NCI-H1436 treated with DMSO at 0.1 percent for 48 hours (cell line): ENCODE measurements at places on chromosomes 2 and 18.

DNA sequence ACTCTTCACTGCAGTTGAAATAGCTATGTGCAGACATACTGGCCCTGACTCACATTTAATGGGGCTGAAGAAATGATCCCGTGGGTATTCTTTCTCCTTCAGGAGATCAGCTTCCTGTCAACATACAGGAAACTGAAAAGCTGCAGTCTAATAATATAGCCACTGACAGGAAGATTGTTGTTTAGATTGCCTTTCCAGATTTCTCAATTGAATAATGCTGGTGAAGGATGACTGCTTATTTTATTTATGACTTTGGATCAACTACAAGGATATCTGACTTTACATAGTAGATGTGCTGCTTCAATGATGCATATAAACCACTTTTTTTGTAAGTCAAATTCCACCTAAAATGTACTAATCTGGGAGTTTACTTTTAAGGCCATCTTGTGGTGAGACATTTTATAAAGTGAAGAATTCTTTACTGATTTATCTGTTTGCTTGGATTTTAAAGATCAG, 93.4 kb upstream of the MAP4K3 start:
- DNase-seq, result no peak

GRCh38 chr2:28277466-28277865, 115.2 kb upstream of the FOSL2 start:
- DNase-seq, result no peak

GRCh38 chr2:7857904-7858303, 824.0 kb upstream of the ID2 start:
- DNase-seq, result no peak

DNA sequence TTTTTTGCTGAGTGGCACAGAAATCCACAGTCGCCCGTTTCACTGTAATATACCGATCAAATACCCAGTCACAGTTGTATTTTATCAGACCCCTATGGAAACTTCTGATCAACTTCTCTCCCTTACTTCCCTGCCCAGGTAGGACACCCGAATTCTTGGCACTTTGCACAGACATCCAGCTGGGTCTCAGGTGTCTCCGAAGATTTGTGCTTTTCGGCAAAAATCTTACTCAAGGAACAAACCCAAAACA, 596 bp downstream of the MREG start:
- no peak for DNase-seq

- DNase-seq, result no peak
Measured at GRCh38 chr2:238569507-238570195, 142.9 kb downstream of the ASB1 start.

GRCh38 chr2:14577843-14578242, 54.7 kb upstream of the LRATD1 start:
- DNase-seq, result no peak

GRCh38 chr2:69491864-69492263, 54.6 kb upstream of the NFU1 start:
- DNase-seq, result no peak

DNA sequence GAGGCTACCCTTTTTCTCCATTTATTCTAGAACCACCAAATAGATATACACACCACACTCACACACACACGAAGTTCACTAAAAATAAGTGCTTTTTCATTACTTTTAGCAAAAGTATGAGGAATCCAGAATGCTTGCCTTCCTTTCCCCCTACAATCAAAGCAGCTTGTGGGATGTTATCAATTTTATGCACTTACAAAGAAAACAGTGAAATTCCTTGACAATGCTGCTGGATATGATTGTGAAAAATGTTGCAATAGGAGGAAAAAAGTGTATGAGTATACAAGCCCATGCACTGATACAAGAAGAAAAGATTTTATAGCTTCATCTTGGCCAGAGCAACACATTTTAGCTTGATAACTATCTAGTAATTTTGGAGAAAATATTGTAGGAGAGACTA, 269.2 kb downstream of the XIRP2 start:
- no peak for DNase-seq

GRCh38 chr2:62884086-62884485, 166.5 kb upstream of the OTX1 start:
- no peak for DNase-seq

- DNase-seq, result no peak
Measured at GRCh38 chr2:131105950-131106801, 1.0 kb downstream of the PLEKHB2 start.

DNA sequence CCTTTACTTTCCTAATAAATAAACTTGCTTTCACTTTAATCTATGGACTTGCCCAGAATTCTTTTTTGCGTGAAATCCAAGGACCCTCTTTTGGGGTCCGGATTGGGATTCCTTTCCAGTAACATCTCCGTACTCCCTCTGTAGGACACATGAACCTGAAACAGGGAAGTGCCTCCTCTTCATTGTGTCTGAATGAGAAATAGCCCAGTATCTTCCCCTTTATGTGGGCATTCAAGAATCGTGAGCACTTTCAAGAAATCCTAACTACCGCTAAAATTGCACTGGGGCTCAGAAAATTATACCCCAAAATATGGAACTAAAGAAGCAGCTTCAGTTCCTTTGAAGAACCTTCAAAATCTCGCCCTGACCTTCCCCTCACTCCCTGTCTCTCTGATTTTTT, 7.8 kb upstream of the POMC start:
- no peak for DNase-seq

DNA sequence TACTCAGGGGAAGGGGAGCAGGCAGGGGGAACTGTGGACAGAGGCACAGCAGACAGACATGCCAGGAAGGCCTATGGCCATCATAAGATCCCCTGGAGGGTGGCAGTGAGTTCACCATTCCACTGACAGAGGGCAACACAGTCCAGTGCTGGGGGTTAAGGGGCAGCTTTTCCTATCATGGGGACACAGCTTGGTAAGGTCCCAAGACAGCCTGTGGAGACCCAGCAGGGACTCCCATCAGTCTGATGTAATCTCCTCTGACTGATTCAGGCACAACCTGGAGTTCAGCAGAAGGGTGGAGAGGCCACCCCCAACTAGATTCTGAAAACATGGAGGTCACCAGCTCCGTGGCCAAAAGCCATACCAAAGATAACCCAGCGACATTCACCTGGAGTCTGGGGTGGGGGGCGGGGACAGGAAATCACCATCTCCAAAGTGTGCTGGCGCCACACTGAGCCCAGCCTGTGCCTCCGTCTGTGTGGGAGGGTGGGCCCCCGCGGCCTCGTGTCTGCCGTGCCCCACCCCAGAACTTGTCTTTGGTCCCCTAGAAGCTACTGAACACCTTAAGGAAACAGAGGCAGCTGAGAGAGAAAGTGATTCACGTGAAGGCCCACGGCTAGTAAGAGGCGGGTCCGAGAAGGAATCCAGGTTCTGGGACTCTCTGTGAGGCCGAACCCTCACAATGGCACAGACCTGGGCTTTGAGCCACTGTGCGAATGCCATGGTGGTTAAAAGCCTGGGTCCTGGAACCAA, 28.6 kb downstream of the DNMT3A start:
- DNase-seq, result no peak

- peak; percentile 48 for DNase-seq
Measured at GRCh38 chr2:127829845-127830246, 18.9 kb upstream of the WDR33 start.

GRCh38 chr2:84942964-84943421, 28.0 kb upstream of the KCMF1 start:
- DNase-seq, result no peak

DNA sequence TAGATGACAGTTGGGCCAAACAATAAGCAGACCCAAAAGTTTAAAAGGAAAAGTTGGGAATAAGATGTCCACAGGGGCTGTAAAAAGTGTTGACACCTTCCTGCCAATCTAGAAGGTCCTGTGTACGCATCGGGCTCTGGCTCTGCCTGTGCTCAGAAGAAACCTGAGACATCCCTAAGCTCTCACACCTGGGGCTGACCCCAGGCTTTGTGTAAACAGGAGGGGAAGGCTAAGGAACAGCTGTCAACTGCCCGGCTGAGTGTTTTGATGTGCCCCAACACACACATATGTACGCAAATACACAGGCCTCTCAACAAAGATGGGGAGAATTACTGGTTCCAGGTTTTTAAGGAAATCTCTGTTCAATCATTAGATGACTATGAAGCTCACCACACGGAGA, 59.5 kb downstream of the TMEM131 start:
- DNase-seq, result no peak

GRCh38 chr2:234446404-234447076, 50.3 kb downstream of the ARL4C start:
- DNase-seq, result no peak

DNA sequence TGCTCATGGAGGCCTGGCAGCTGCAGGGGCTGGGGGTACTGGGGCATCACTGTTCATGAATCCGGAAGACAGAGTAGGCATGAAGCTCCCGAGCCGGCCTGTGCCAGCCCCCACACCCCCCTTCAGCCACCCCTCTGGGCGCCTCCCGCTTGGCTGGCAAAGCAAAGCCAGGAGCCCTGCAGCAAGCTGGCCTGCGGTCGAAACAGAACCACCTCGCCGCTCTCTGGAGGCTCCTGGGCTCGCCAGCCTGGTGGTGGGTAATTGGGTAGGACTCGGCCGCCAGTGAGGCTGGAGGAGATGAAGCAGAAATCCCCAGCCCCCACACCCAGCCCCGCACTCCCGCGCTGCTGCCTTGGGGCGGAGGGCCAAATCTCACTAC, 70.9 kb upstream of the GPC1 start:
- DNase-seq, result no peak

DNA sequence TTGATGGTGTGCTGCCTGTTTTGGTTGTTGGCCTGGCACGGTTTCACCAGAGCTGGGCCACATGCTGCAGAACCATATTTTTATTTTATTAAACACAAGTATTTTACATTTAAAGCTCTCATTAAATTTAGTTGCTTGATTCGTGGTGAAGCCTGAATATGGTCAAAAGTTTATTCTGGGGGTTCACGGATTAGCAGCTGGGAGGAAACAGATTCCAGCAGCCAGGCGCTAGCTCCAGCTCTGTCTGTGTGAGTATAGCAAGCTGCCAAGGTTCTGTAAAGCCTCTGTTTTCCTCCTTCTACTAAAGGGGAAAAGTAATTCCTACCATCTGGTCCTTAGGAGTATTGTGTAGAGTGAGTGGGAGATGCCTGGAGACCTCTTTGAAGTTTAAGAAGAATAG, 22.5 kb downstream of the GATA6 start:
- DNase-seq, result no peak

DNA sequence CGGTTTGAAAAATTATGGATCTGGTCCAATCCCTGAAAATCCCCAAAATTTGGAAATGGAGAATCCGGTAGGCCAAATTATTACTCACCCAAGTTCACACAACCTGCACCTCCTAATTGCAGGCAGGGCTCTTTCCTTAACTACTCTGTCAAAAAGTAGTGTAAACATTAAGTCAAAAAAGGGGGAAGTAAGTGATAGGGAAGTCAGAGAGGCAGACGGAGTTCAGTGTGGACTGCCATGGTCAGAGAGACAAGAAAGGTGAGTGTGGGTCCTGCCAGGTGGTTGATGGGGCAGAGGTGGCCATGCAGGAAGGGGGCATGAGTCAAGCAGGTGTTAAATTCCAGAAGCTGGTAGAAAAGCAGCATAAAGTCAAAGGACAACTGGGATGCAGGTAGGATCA, 104.7 kb upstream of the STPG4 start:
- DNase-seq, result no peak

DNA sequence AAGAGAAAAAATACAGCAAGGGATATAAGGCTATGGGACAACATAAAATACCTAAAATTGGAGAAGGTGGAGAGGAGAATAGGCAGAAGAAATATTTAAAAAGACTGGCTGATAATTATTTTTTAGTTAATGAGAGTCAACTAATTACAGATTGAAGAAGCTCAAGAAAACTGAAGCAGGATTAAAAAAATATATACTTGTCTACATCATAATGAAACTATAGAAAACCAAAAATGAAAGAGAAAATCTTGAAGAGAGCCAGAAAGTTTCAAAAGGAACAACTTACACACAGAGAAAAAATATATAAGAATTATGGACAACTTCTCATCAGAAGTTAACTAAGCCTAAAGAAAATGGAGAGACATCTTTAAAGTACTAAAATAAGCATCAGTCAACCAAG, 62.9 kb upstream of the APCDD1 start:
- DNase-seq, result no peak

DNA sequence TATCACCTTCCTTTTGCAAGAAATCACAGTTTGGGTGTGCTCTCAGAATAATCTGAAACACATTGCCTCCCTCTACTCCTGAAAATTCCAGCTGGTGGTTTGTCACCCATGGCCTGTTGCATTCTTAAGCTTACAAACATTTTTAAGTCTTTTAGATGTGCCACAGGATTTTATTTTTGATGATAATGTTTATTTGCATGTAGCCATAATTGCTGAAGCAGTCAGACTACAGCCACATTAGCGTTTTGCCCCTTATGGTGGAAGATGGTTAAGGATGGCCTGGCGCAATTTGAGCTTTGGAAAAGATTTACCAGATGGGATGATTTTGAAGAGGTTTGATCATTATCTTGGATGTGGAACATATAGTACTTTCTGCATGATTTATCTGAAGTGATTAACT, 439.5 kb downstream of the MEIS1 start:
- DNase-seq, result no peak

DNA sequence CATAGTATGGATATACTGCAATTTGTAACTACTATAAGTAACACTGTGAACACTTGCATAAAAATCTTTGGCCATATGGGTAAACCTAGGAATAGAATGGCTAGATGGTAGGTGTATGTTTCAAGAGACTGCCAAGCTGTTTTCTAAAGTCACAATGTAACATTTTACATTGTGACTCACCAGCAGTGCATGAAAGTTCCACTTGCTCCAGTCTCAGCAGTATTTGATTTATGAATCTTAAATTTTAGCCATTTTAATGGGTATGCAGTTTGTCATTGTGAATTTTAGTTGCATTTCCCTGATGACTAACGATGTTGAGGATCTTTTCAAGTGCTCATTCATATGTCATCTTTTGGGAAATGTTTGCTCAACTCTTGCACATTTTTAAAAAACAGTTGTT, 86.1 kb downstream of the FARSB start:
- DNase-seq, result no peak

DNA sequence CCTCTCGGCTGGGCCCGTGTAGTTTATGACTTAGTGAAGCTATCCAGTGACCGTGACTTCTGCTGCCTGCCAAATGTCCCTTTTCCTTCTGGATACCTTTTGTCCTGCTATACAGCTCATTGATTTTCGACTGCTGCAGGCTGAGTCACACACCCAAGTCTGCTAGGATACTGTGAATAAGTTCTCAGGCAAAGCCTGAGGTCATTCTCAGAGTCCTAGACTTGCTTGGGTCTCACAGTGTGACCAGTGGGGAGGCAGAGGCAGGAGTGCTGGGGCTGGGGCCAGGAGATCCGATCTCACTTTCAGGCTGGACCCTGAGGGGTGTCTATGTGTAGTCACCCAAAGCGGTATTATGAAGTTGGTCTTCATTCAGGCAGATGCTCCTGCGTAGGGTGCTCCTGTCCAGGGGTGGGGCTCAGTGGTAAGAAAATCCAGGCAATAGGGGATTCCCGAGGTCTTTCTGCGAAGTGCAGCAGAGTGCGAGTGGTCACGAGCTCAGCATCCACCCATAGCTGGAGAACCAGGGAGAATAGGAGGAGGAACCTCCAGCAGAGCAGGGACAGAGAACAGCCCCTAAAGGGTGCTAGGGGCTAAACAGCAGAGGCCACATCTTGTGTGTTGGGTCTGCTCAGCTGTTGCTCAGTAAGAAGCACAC, 268.6 kb upstream of the NCKAP5 start:
- DNase-seq, result no peak

- DNase-seq, result no peak
Measured at GRCh38 chr2:41197781-41198180, 745.9 kb upstream of the SLC8A1 start.

GRCh38 chr18:4721545-4721944, 266.4 kb upstream of the DLGAP1 start:
- DNase-seq, result no peak

GRCh38 chr2:26292646-26293045, 47.9 kb downstream of the HADHB start:
- DNase-seq, result no peak

- DNase-seq, result no peak
Measured at GRCh38 chr18:39435996-39436395, 1870.4 kb upstream of the CELF4 start.
